WTC11 (cell line): ENCODE measurements at places on chromosomes 16 and 17. TPM values are rescaled to one million over a fixed set of nuclear protein-coding genes. Genes with fewer than 3 reads are reported as not detected.

ODAD4 gene
- 1.2 to 2.1 TPM (median 1.9 TPM) in 3 replicates for total RNA-seq

DNA sequence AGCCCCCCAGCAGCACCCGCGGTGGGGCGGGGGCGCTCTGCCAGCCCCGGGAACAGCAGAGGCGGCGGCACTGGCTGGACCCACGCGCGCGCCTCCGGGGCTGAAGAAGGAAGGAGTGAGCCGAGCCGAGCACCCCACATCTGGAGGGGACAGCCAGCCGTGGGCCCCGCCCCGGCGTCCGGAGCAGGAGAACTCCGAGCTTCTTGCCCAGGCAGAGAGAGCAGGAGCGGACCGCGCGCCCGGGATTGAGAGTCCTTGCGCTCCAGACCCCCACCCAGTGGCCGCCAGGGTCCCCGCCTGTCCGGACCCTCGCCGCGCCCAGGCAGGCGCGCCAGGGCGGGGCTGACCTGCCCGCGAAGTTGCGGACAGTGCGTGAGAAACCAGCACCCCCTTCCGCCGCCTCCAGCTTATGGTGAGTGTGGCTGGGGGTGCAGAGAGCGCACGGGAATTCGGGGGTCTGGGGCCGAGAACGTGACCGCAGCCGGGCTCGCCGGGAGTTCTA, 921.9 kb upstream of the EEF2KMT start:
- DNase-seq: no peak

- no peak for DNase-seq
Observed at GRCh38 chr17:42307362-42307927, 19.1 kb downstream of the STAT5A start.

GPR139 gene
- 0.48 to 0.55 TPM (median 0.55 TPM) in 3 replicates for total RNA-seq

TBC1D3D gene
- total RNA-seq: 0.44 to 0.46 TPM in 2 of 3 replicates, not detected in the other

- DNase-seq: no peak
Observed at GRCh38 chr16:17076092-17076754, 394.5 kb downstream of the XYLT1 start.
